OCI-M1 (cell line): ENCODE measurements at places on chromosomes 1 and 21.

GRCh38 chr1:3319874-3320245 is 134.6 kb upstream of the ARHGEF16 start:
- peak; percentile 83 for DNase-seq

GRCh38 chr1:197333041-197333440 is 65.0 kb downstream of the CRB1 start:
- DNase-seq, result no peak

DNA sequence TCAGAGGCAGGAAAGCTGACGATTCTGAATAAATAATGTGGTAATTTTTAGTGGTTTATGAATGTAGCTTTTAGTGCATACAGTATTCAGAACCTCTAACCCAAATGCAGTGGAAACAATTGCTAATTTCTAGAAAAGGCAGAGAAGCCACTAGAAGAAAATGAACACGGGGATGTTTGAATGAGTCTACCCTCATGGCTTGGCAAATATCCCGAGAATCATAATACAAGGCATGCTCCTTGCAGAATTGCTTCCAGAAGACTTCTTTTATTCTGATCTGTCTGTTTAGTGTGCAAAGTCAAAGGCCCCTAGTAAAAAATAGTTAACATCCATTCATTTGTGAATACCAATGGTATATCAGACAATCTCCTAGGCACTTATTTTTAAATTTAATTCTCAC is 246.8 kb downstream of the LMO4 start:
- DNase-seq, result no peak

GRCh38 chr1:54721719-54722118 is 6.1 kb downstream of the TTC4 start:
- DNase-seq, result no peak

DNA sequence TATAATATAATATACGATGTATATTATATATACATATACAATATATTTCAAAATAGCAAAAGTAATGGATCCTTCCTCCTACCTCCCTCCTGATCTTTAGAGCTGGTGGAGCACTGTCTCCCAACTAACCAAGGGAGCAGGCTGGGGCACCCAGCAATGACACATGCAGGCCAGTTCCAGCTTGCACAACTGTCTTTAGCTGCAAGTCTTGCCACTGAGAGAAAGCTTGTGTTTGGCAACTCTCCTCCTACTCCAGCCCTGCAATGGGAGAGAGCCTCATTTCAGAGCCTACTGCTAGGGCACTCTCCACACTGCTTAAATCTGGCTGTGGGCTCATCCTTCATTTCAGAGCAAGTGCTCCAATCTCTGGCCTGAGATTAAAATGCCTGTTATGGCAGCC is 469.8 kb upstream of the OLFM3 start:
- DNase-seq, result no peak

- DNase-seq, result peak; percentile 91
Measured at GRCh38 chr1:234322979-234323378, 50.3 kb upstream of the COA6 start.

- no peak for DNase-seq
Measured at GRCh38 chr1:46099215-46099614, 33.2 kb downstream of the PIK3R3 start.

- DNase-seq, result no peak
Measured at GRCh38 chr1:218916720-218917119, 257.0 kb upstream of the LYPLAL1 start.

DNA sequence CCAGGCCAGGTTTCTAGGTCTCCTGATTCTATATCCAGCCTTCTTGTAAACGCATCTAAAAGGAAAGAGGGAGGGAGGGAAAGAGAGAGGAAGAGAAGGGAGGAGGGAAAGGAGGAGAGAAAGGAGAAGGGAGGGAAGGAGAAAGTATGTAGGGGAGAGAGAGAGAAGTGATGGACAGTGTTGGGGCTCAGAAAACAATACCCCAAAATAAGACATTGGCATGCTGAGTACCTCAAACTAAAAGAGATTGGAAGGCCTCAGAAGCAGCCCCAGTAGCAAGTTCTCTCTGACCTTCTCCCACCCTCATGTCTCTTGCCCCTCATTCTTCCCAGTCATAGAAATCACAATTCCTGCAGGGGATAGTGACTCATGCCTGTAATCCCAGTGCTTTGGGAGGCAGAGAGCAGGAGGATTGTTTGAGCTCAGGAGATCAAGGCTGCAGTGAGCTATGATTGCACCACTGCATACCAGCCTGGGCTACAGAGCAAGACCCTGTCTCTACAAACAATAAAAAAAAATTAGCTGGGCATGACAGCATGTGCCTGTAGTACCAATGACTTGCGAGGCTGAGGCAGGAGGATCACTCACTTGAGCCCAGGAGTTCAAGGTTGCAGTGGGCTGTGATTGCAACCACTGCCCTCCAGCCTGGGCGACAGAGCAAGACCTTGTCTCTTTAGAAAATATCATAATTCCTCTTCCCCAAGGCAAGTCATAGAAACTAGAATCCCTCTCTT is 51.2 kb downstream of the DNTTIP2 start:
- no peak for DNase-seq

DNA sequence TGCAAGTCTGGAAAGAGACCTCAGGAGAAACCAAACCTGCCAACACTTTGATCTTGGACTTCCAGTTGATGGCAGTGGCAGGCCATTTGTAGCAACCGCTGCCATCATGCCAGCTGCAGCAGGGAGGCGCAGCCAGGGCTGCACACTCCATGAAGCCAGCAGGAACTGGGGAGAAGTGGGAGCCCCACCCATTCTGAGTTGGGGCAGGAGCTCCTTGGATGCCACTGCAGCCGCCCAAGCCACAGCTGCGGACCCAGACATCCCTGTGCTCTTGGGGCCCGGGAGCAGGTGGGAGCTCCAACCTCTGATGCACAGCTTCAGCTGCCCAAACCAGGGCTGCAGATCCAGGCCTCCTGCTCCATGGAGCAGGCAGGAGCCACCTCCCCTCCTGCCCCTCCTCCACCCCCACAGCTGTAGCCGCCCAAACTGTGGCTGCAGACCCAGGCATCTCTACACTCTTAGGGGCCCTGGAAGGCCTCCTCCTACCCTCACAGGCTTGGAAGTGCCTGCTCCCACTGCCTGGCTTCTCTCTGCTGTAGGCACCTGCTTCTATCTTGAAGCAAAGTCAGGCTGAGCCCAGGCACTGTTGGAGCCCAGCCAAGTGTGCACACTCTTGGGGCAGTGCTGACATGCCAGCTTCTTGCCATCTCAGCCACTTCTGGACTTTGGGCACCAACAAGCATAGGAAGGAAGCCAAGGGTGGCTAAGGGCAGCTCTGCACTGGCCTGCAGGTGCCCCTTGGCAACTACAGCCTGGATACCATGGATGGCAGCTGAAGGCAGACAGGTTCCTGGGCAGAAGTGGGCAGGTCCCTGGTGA is 20.0 kb upstream of the DISP1 start:
- DNase-seq, result no peak

GRCh38 chr21:35645991-35646390 is 414.3 kb downstream of the SETD4 start:
- DNase-seq, result no peak

DNA sequence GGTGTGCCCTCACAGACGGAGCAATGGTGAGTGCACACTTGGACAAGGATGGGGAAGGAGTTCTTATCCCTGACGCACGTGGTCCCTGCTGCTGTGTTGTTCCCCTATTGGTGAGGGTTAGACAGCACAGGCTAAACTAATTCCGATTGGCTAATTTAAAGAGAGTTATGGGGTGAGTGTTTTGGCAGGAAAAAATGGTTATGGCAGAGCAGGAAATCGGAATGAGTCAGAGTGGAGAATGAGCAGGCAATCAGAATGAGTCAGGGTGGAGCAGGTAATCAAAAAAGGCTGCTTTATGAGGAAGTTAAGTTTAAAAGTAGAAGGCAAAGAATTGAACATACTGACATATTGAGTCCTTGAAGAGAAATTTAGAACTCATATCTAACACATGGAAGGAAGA is 100.5 kb downstream of the NGF start:
- no peak for DNase-seq

DNA sequence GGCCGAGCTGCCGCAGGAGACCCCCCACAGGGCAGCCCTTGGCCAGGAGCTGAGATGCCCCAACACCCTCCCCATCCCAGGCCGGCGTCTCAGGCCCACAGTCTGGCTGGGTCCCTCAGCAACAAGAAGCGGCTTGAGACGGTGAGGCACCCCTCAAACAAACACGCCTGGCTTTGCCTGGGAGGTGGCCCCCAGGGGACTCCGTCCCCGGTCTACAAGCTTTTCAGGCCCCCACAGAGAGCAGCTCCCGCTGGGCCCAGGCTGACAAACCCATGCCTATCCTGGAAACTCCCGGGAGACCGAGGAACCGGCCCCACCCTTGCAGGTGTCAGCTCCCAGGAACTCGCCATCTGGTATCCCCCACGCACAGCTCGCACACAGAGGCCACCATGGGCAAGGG is 67.0 kb downstream of the ARHGEF16 start:
- DNase-seq, result no peak

DNA sequence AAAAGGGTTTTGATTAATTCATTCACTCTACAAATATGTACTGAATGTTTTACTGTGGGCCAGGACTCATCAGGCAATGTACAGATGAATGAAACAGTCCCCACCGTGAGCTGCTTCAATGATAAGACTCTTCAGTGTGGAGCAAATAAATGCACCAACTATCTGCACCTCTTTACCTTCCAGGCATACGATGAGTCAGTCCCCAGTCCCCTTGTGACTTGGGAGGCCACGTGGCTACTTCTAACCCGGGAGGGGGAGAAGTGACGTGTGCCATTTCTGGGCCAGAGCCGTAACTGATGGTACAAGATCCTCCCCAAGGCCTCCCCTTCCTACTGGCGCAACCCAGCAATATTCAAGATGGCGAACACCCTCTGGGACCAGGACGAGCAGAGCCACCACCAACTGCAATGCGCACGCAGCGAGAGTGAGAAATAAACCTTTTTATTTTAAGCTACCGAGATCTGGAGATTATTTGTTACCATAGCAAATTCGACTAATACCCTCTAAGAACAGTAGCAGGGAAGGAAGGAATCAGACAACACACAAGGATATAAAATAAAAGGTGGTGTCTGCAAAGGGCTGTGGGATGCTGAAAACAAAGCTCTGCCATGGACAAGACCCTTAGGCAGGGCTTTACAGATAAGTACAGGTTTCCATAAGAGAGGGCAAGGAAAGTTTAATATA is 74.5 kb downstream of the NPHP4 start:
- peak; percentile 2 for DNase-seq

- peak; percentile 55 for DNase-seq
Measured at GRCh38 chr1:87091425-87091824, 177.0 kb downstream of the HS2ST1 start.

- DNase-seq, result no peak
Measured at GRCh38 chr21:42191064-42191463, 27.9 kb upstream of the ABCG1 start.

DNA sequence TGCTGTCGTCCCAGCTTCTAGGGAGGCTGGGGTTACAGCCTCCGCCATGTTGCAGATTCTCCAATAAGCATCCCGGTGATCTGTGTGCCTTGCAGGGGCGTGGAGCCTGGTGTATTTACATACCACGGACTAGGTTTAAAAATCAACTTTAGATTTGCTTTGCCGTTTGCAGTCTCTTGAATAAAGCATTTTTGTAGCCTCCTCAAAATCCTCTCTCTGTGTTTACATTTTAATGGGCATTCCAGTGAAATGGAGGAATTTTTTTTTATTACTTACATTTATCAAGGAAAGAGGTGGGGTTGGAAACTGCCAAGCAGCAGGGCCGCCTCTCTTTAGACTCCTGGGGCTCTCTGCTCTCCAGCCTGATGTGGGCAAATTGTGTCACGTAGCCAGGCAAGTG is 437.5 kb upstream of the VAMP3 start:
- no peak for DNase-seq

- DNase-seq, result no peak
Measured at GRCh38 chr1:186819563-186819962, 9.2 kb upstream of the PLA2G4A start.

DNA sequence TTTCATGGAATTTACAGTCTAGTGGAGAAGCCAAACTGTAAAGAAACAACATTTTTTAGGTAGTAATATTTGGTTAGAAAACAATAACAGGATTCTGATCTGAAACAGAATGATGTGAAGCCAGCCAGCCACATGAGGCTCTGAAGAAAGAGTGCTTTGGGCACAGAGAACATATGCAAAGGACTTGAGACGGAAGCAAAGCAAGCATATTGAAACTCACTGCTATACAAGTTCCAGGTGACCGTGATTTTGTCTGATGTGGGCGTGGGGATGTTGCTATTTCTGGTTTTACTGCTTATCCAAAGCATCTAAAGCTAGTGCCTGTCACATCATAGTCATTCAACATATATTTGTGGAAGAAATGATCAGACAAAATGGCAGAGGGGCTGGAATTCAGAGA is 14.7 kb downstream of the CRP start:
- DNase-seq, result no peak

DNA sequence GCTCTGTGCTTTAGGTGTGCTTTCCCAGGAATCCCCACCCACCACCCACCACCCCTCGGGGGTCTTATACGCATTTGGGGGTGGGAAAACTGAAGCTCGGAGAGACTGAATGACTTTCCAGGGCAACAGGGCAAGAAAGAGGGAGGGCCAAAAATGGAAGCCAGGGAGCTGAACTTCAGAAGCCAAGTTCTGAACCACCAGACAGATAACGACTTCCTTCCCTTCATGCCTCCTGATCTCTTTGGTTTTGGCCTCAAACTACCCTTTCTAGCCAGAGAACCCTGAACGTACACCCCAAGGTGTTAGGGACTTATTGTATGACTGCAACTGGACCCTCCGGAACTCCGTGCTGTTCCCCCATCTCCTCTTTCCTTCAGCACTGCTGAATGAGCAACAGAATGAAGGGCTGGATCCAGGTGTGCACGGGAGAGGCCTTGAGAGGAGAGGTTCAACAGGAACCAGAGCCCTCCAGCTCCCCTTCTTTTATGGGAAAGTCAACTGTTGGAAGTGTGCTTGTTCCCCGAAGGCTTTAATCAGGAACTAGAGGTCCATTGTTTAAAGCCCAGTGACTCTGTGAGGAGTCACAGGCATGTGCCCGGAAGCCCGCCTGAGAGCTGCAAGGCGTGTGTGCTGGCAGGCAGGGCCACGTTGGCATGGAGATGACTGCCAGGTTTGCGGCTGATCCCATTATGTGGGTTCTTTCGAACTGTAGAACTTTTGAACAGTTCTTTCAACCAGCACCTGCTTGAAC is 3.1 kb downstream of the BACE2 start:
- no peak for DNase-seq

- peak; percentile 44 for DNase-seq
Measured at GRCh38 chr1:51325878-51326755, 4.2 kb downstream of the TTC39A start.

GRCh38 chr21:16912075-16912474 is 600.8 kb upstream of the CXADR start:
- DNase-seq, result no peak

GRCh38 chr1:243525085-243525487 is 269.2 kb downstream of the SDCCAG8 start:
- DNase-seq, result no peak
